ENCODE measurements at places on chromosomes 6 and 20.

DNA sequence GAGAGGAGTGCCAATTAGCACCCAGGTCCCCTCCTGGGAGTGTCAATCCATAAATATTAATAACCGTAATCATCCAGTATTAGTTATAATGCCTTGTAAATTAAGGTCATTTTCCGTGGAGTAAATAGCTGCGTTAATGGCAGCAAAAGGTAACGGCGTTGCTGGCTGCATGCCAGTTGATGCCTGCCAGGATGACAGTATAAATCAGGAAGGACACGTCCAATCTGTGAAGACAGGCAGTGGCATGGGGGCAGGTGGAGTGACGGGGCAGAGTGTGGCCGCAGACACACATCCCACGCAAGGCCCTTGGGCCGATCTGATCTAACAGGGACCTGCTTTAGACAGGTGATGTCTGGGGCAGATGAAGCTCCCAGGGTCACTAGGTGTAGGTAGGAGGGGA, 49.1 kb downstream of the KCNB1 start:
- no peak for DNase-seq

DNA sequence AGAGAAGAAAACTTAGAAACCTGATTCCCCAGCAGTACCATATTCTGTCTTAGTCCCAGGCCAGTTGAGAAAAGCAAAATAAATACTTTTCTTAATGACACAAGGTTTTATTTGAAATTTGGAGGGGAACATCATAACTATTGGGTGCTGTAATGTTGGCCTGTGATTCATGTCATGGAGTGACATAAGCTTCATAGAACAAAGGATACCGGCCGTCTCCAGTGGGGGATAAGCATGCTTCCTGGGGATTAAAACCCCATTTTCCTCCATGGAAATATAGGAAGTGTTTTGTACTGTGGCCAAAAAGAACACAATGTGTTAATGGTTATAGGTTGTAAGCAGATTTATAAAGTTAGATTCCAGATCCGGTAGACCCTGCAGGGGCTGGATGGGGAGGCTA, 18.0 kb downstream of the MTHFD1L start:
- DNase-seq: no peak

- DNase-seq: no peak
Observed at GRCh38 chr20:13486694-13487093, 152.0 kb downstream of the TASP1 start.

DNA sequence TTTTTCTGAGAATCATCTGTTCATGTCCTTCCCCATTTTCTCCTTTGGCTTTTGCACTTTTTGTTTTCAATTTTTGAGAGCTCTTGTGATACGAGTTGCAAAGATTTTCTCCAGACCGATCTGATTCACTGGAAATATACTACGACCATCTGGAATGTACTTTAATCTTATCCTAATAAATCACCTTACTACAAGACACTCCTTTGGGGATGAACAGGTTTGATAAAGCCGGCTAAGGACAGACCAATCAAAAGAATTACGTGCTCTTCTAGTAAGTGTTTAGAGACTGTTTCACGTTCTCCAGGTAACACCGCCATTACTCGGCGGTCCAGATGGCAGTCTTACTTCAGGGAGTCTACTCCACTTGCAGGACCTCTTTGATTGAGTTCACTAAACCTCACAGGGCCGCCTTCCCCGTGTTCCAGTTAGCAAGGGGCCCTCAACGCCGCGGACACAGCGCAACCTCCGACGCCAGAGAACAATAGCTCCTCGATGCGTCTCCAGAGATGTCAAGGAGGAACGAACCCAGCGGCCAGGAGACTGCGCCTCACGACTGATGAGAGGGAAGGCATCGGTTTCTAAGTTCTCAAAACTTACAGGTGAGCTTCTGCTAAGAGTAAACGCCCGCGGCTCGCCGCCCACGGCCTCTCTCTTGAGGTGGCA, 920 bp upstream of the WTAP start:
- DNase-seq: no peak

GRCh38 chr6:135358985-135359384, 138.6 kb downstream of the AHI1 start:
- no peak for DNase-seq

Measured in SHP77 (cell line).